ENCODE measurements at places on chromosomes 4 and X. TPM values are rescaled to one million over a fixed set of nuclear protein-coding genes. Genes with fewer than 3 reads are reported as not detected.

- no peak for DNase-seq
These were observed 210.7 kb downstream of the PPP3CA start for GRCh38 chr4:101136373-101137370.

- no peak for DNase-seq
These were observed 135.7 kb upstream of the MAMLD1 start for GRCh38 chrX:150227321-150227860.

Gene HGFAC
- 2.6 TPM for polyA plus RNA-seq

Gene RENBP
- polyA plus RNA-seq = 28.4 TPM

DNA sequence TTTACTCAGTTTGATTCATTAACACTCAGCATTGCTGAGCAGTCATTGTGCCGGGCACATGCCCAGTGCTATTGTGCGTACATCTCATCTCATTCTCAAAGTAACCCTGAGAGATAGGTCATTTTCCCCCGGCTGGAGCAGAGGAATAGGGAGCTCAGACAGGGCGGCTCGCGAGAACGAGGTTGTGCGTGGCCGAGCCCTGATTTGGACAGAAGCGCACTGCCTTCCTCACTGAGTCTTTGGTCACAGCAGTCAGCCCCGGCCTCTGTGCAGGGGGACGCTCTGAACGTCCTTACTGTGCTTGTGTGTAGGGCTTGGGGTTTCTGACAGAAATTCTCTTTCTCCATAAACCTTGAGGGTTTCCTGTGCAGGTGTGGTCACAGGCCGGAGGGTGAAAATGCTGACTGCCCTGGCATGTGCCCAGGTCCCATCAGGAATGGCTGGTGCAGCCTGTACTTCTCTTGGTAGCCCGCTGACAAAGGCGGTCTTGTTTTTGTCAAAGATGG, 39.5 kb downstream of the NOP14 start:
- DNase-seq = no peak

DNA sequence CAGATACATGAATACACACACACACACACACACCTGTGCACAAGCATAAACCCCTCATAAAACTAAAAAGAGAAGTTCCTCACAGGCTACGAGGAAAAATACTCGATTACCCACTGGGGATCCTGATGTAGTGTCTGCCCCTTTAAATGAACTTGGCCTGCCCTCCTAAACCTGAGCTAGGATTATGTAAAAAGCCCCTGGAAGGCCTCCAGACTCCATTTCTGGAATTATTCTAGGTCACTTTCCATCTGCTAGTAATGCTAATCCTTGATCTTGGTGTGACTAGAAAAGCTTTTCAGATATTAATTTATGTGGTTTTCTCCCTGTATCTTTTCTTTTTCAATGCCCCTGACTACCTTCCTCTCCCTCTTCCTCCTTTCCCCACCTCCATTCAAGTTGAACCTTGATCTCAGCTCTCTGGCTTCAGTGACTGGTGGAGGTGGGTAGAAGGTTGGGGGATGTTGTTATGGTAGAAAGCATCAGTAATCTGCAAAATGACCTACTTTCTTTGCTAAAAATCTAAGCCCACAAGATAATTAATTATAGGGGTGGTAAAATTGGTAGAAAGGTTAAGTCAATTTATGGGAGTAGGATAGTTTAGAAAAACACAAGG, 25.5 kb upstream of the ZNF330 start:
- DNase-seq = no peak

DNA sequence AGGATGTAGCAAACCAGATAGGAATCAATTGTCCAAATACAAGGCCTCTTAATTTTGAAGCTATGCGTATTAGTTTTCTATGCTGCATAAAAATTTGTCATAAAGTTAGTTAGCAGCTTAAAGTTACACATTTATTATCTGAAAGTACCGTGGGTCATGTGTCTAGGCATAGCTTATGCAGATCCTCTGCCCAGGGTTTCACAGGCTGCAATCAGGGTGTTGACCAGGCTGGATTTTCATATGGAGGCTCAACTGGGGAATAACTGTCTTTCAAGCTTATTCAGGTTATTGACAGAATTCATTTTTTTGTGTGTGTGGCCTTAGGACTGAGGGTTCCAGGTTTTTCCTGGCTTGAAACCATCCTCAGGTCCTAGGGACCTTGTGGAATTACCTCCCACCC, 265.1 kb downstream of the SLC39A8 start:
- DNase-seq = no peak

DNA sequence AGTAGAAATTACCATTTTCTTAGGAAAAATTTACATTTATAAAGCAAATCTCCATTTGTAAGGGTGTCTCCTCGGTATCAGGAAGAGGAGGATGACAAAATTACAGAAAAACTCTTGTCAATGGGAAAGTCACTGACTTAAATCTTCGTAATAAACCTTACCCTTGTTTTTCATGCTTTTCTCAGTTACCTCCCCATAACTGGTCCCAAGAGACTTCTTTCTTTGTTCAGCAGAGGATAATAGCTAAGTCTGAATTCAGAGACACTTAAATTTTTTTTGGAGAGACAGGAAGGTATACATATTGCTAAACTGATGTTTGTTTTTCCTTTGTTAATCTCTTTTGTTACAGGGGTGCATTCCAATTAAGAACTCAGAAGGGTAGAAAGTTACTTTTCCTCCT, 125.5 kb upstream of the JADE1 start:
- no peak for DNase-seq

Gene FGF13
- polyA plus RNA-seq = 24.4 TPM

- DNase-seq = no peak
These were observed 184.4 kb upstream of the CASK start for GRCh38 chrX:42107495-42108488.

Gene CDKL2
- 12.7 TPM for polyA plus RNA-seq

DNA sequence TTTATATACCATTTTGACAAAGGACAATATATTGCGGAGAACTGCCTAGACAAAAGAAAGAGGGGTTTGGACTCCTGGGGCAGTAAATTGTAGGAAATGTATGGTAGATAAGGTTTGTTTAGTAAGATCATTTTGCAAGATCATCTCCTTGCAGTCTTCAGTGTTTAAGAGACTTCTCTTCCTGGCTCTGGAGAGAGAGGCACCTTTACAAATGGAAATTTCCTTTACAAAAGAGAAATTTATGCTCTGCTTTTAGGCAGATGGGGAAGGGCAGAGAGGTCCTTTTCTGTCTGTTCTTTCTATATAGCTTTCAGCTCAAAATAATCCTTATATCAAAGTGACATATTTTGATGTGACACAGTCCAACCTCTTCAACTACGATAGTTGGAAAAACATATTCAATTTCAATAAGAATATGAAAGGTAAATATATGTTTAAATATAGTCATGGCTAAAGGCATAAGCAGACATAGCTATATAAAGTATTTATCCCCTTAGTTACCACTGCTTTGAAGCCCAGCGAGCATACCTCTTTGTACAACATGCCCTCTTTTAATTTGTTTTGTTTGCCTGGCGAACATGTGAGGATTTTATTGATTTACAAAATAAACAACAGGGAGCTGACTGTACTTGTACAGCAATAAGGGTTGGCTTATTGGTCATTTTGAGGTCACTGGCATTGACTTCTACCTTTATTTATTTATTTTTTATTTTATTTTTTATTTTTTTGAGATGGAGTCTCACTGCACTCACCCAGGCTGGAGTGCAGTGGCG, 65.2 kb downstream of the TRIM2 start:
- DNase-seq = no peak

DNA sequence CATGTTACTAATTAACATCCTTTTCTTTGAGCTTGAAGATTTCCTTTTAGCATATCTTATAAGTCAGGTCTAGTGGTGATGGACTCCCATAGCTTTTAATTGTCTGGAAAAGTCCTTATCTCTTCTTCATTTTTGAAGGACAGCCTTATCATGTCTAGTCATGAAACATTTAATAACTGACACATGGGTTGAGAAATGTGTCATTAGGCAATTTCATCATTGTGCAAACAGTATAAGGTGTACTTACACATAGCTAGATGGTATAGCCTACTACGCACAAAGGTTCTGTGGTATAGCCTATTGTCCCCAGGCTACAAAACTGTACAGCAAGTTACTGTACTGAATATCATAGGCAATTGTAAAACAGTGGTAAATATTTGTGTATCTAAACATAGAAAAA, 34.5 kb upstream of the ALG13 start:
- no peak for DNase-seq

Gene FOXO4
- 22.9 TPM for polyA plus RNA-seq

DNA sequence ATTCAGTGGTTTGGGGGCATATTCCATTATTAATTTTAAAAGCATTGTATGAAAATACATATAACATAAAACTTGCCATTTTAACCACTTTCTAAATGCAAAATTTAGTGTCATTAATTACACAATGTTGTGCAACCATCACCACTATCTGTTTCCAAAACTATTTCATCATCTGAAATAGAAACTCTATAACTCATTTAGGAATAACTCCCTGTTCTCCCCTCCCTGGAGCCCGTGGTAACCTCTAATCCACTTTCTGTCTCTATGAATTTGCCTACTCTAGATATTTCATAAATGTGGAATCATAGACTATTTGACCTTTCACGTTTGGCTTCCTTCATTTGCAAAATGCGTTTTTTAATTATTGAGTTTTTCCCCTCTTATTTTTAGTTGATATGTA, 101.4 kb upstream of the GPC4 start:
- no peak for DNase-seq

- no peak for DNase-seq
These were observed at the start of gene NDNF for GRCh38 chr4:121072224-121073003. NDNF (minus strand) TSS chr4:121072535; CDS start chr4:121045837, 26,698 bp downstream.

DNA sequence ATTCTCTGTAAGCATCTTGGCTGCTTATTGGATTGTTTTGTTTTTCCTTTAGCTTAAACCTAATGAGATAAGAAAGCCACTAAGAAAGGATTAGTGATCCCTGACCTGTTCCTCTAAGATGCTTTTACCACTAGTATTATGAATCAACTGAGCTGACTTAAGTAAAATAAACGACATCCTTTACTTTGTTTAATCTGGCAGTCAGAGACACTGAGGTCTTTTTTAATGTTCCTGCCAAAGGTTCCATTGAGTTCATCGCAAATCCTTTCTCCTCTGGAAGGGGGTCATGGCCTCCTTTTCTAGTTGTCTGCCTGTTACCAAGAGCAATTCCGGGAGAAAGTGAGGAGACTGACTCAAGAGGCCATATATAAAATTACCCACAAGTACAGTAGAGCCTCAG, 1038.3 kb upstream of the SLIT2 start:
- DNase-seq = peak; percentile 35

- no peak for DNase-seq
These were observed 363.9 kb upstream of the PPP1R2C start for GRCh38 chrX:43141885-43142284.

DNA sequence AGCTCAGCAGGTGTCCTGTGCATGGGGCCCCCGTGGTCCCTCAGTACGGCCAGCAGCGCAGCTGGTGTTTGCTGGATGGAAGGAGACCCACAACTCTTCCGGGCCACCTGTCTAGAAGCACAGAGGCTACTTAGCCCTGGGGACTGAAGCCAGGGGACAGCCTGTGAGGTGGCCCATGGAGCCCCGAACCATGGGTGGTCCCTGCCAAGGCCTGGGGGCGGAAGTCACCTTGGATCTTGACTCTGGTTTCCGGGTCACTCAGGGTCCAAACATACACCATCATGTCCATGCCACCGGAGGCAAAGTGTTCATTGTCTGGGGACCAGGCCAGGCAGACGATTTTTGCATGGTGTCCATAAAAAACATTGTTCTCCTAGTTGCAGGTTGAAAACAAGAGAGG, 39.5 kb downstream of the WDR1 start:
- DNase-seq = no peak
